ENCODE measurements at places on chromosomes 3 and 15.

GRCh38 chr3:55282994-55283393, 204.1 kb downstream of the WNT5A start:
- DNase-seq: no peak

- DNase-seq: no peak
Observed at GRCh38 chr3:146594843-146595482, 10.2 kb downstream of the PLSCR5 start.

DNA sequence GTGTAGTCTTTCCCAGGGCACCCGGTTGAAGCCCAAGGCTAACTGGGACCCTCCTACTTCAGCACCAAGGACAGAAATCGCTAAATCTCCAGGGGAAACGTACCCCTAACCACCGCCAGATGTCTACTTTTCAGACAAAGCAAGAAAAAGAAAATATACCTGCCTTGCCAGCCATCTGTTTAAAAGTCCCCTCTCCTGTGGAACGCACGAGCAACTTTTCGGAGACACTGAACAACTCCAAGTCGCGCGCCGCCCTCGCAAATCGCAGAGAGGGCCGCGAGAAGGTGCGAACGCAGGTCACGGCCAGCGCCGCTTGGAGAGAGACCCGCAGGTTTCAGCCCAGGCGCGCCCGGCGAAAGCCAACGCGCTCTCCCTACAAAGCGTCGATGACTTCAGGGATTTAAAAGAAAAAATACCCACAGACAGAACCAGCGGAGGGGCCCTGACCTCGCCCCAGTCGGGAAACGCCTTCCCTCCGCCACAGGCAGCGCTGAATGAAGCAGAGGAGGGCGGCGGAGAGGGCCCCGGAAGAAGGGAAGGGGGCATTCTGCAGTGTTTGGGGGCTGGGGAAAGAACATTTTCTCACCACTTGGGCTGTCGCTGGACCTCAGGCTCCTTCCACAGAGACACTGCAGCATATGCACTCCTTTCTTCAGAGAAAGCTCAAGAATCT, 213.1 kb downstream of the FGF12 start:
- DNase-seq: no peak

DNA sequence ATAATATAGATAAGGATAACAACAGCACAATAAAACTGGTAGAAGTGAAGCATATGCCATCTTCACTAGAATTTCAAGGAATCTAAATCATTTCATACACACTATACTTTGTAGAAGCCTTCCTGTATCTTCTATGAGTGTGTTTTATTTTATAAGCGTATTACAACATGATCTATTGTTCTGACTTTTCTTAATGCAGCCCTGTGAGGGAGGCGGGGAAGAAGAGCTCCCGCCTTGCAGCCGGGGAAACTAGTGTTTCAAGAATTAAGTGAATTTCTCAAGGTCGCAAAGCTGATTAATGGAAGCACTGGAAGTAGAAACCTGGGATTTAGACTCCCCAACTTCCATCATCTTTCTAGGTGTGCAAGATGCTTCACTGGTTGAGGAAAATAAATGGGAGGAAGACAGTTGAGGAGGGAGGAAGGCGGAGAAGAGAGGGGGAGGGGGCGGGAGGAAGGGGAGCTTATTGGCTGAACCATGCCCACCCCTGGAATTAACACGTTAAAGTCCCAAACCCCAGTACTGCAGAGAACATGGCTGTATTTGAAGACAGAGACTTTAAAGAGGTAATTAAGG, 32.9 kb downstream of the VGLL4 start:
- no peak for DNase-seq

- no peak for DNase-seq
Observed at GRCh38 chr15:88621789-88622604, 857 bp downstream of the AEN start.

DNA sequence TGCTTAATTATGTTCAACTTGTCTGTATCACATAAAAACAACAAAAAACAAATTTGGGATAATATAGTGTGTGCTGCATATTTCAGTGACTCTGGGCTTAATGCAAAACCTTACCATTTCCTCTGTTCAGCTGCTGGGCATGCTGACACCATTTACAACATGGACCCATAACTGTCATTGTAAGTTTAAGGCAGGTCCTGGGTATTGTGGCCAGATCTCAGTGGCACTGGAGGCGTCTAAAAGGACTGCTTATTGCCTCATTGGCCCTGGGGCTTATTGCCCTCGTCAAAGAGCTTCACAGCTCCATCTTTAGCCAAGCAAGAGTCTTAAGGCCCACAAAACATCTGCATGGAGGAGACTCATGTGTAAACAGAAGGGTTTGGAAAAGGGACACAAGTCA, 390.2 kb downstream of the NR2F2 start:
- no peak for DNase-seq

GRCh38 chr3:122973893-122974615, 53.5 kb downstream of the SEMA5B start:
- DNase-seq: no peak

DNA sequence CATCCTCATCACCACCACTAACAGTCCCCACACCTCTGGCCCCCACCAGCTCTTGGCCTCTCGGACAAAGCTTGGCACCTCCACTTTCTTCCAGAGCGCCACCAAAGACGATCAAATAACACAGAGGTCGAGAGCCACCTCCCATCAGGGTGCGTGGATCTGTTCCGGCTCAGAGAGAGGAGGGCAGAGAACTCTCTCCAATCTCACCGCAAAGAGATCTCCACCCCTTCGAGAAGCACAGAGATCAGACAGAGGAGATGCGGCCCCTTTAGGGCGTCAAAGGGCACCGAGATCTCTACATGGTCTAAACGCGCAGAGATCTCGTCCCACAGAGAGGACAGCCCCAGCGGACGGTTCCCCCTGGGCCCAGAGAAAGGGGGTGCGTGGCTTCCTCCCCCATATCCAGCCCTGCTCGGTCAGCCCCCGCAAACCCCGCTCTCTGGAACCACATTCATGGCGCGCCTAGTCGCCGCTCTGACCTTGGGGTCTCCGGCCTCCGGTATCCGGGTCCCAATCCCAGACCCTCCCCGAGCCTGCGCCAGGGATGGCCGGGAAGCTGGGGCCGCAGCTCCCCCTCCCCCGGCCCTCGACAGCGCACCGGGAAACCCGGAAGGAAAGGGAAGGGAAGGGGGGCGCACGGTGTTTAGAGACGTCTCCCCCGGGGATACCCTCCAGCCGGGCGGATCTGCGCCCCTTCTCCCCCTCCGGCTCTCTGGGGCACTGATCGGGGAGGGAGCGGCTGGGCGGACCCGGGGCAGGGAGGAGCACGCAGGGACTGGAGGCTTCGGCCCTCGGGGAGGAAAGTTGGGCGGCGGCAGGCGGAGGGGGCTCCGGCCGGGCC, 608 bp downstream of the SCN5A start:
- no peak for DNase-seq

- DNase-seq: peak; percentile 31
Observed at GRCh38 chr3:107235928-107236315, 141.3 kb upstream of the CCDC54 start.

- no peak for DNase-seq
Observed at GRCh38 chr15:88982304-88982945, 69.2 kb upstream of the MFGE8 start.

GRCh38 chr3:186513386-186513785, 30.8 kb downstream of the CRYGS start:
- no peak for DNase-seq

GRCh38 chr3:65861718-65862117, 177.0 kb downstream of the MAGI1 start:
- DNase-seq: no peak

- no peak for DNase-seq
Observed at GRCh38 chr3:32238453-32239306, at the start of gene CMTM8. Gene CMTM8, plus strand, starts transcription at chr3:32238680. Its CDS starts 293 bp downstream, at chr3:32238973.

GRCh38 chr3:7567160-7567559, 706.2 kb downstream of the GRM7 start:
- DNase-seq: no peak

- no peak for DNase-seq
Observed at GRCh38 chr3:65356331-65357248, 668.8 kb upstream of the ADAMTS9 start.

DNA sequence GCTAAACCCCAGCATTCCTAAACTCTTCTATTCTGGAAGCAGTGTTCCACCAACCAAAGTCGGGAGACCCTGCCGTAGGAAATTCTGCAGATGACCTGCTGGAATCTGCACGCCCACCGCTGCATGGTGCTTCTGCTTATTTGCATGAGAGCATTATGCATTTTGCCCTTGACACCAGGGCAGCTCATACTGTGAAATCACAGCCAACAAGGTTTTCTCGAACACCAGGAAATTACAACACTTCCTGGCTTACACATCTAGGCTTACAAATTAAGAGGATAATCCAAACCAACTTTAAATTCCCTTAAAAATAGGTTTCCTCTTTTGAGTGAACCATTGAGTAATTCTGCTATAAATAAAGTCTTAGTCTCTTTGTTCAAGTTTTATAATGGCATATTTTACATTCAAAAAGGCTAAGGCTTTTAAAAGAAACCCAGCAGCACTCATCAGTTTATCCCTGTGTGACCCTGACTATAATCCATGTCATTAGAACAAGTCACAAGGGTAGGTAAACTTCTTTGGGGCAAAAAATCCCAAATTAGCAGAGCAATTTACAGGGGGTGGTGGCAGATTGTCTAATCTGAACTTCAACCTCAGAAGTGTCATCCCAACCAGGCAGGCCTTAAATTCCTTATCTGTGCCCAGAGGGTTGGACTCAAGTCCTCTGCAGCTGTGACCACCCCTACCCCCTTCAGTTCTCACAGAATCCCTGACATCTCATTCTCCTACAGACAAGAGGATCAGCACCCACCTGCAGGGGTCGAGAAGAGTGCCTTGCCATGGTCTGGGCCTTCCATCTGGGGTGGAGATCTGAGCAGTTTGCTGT, 33.5 kb upstream of the RBP1 start:
- no peak for DNase-seq

DNA sequence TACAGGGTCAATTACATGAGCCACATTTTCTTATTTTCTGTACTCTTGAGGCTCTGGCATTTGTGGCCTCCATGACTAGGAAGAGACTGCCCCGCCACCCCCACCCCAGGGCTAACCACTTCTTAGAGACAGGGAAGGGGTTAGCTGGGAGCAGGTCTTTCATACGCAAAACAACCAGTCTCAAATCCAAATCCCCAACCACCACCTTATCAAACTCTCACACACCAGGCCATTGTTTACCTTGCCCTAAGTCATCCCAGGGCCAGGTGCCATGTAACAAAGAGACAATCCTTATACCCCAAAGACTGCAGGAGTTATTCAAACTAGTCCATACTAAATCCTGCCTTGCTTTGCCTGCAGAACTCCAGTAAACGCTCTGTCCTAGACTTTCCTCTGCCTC, 77.8 kb downstream of the B3GNT5 start:
- no peak for DNase-seq

- DNase-seq: no peak
Observed at GRCh38 chr3:142664311-142664710, 59.5 kb upstream of the TRPC1 start.

- DNase-seq: no peak
Observed at GRCh38 chr3:123768480-123769355, 115.4 kb downstream of the MYLK start.

GRCh38 chr3:134034005-134034785, 4.5 kb upstream of the SLCO2A1 start:
- no peak for DNase-seq

DNA sequence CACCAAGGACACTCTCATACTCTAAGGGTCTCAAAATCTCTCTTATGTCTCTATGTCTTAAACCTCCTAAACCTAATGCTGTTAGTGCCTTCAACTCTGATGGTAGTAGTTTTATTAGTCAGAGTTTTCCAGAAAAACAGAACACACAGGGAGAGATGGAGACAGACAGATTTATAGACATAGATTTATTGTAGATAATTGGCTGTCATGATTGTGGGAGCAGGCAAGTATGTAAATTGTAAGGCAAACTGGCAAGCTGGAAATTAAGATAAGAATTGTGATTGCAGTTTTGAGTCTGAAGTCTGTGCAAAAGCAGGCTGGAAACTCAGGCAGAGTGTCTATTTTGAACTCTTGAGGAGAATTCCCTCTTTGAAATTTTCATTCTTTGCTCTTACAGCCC, 96.3 kb upstream of the ROBO1 start:
- DNase-seq: no peak

DNA sequence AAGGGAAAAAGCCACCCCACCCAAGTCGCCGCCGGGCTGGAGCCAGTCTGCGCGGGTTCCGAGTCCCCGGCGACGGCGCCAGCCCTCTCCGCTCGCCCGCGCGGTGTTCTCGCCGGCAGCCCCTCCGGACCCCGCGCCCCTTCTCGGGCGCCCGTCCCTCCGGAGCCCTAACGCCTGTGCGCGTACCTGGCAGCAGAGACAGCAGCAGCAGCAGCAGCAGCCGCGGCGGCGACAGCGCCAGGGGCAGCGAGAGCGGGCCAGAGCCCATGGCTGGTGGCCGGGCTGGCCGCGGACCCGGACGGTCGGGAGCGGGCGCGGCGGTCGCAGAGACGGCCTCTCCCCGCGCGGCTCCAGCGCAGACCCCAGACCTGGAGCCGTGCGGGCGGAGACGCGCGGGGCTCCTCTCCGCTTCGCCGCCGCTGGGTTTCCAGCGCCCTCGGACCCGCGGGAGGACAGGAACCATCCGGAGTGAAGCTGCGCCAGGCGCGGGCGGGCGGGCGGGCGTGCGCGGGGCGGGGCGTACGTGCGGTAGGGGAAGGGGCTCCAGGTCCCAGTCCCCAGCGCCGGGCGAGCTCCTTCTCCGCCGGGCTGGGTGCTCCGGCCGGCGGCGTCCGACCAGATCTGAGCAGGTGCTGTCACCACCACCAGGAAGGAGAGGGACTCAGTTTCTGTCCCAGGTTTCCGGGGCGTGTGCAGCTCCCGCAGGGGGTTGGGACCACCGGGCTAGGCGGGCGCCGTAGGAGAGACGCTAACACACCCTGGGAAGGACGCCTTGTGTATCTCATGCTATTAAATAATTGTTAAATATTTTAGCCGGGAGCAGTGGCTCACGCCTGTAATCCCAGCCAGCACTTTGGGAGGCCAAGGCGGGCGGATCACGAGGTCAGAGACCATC, at the start of gene CHRNA3:
Gene CHRNA3, minus strand, starts transcription at position 470 of the 895 bp plus-strand sequence. Its CDS starts 202 bp downstream, at position 268.
- no peak for DNase-seq

DNA sequence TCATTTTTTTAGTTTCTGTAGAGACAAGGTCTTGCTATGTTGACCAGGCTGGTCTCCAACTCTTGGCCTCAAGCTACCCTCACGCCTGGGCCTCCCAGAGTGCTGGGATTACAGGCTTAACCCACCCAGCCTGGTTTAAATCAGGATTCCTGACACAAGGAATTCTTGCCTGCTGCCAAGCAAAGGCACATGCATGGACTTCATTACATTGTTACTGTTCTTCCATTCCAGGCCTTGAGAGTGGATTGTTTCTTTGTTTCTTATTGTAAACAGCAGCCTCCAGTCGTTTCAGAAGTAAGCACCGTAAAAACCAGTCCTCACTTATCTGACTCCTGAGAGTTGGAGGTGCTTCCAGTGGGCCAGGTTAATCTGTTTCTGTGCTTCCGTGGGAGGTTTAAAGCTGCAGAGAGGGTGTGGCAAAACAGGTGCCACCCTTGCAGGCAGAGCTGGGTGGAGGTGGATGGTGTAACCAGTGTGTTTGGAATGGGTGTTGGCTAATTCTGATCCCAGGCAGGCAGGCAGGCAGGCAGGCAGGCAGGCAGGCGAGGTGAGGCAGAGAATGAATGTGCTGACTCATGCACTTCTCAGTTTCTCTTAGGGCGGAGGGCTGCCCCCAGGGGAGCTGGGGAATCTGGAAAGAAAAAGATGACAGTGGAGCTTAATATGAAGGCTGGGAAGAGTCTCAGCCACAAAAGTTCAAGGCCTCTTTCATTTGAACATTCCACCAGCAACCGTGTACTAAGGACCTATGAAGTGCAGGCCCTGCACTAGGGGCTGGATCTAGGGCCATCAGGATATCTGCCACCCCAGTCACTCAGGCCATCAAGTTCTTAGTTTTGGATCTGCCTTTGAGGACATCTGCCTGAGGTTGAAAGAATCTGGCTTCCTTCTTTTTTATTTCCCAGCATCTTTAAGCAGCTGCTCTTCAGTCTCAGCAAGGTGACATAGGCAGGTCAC, 37.0 kb upstream of the CDCP1 start:
- DNase-seq: no peak

GRCh38 chr3:73530022-73530396, 94.7 kb downstream of the PDZRN3 start:
- DNase-seq: no peak
